ENCODE measurements at places on chromosomes 5 and 9.

DNA sequence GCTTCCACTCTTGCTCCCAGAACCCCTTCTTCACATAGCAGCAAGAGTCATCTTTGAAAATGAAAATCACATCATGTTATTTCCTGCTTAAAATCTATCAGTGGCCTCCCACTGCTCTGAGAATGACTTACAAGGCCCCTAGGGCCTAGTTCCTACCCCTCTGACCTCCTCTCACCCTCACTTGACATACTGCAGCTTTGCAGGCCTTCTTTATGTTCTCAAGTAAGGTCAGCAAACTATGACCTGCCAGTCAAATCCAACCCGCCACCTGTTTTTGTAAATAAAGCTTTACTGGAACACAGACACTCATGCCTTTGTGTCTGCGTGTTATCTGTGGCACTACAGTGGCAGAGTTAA is 185.7 kb downstream of the NR3C1 start:
- DNase-seq = no peak

GRCh38 chr9:94806307-94806893 is 79.9 kb downstream of the AOPEP start:
- no peak for DNase-seq

DNA sequence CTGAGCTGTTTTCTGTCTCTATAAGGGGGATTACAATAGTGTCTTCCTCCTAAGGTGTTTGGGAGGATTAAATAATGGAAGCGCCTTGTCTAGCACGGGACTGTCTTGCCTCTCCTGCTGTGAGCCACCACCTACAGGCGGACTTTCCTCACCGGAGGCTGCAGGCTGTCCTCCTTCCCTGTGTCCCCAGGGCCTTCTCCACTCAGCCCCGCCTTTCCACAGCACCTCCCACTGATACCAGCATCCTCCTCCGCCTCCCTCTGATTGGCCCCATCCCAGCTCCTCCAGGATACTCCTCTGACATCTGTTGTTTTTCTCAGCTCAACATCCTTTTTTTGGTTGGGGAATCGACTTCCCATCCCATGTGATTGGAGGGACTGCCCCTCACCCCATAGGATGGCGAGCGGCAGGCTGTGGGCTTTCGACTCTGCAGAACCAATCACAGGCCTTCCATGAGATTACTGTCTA is 851 bp upstream of the ZDHHC12 start:
- peak; percentile 35 for DNase-seq

DNA sequence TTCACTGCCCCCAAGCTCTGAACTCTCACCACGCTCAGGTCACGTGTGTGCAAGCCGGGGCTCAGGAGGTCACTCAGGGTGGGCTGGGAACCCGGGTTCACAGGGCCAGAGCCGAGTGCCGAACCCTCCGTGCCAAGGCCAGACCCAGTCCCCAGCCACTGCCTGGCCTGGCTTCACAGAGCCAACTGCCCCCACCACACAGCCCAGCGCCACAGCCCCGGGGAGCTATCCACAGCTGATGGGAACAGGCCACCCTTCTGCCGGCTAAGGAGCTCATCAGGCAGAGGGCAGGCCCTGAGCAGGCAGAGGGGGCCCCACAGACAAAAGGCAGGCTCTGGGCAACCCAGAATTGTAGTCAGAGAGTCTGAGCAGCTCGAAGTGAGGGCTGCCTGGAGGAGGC is 117.0 kb downstream of the VAV2 start:
- DNase-seq = no peak

DNA sequence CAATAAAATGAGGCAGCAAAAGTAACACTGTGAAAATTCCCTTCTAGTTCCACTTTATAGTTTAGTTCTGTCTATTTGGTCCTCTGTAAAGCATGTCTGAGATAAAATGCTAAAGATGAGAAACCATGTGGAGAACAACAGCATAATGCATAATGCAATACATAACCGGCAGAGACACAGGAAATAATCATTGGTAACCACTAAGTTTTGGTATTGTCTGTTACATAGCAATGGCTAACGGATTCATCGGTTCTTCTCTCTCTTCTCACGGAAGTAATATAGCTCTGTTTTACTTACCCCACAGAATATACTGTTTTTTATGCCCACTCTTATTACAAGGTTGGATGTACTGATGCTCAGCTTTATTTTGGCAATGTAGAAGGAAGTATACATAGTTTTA is 158.9 kb downstream of the FAM174A start:
- DNase-seq = no peak

DNA sequence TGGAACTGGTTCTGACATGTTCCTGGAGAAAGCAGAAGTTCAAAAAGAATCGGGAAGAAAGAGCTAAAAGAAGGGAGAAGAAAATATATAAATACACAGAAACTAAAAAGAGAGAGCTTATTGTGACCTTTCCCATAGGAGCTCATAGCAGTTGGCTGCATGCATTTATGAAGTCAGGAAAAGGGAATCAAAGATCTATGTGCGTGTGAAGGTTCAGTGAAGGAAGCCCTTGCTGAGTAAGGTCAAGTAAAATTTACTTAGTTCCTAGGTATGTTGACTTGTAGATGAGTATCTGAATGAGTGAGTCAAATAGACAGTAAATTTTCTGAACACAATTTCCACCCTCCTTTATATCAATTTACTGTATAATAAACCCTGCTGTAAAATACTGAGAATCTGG is 632.5 kb downstream of the SLCO4C1 start:
- no peak for DNase-seq

DNA sequence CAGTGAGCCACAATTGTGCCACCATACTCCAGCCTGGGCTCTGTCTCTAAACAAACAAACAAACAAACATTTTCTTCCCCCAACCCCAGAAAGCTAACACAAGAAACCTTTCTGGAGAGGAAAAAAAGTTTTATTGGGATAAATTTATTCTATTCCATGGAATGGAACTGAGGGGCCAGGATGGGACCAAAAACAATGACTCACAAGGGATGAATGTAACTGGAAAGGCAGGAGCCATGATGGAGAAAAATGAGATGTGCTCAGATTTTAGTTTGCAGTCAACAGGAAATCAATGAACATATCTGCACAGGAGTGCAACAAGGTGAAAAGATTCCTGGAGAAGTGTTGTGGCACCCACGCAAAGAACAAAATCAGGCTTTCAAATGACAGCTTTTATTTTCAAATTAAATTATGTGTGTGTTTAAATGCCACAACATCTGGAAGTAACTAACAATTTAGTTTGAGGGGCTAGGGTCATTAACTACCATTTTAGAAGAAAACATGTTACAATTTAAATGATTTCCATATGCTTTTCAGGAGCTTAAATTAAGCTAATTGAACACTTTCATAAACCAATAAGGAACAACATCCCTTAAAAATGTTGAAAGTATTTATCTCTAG is 208.6 kb downstream of the TSSK1B start:
- DNase-seq = no peak
